ENCODE measurements at places on chromosomes 11 and 22.

DNA sequence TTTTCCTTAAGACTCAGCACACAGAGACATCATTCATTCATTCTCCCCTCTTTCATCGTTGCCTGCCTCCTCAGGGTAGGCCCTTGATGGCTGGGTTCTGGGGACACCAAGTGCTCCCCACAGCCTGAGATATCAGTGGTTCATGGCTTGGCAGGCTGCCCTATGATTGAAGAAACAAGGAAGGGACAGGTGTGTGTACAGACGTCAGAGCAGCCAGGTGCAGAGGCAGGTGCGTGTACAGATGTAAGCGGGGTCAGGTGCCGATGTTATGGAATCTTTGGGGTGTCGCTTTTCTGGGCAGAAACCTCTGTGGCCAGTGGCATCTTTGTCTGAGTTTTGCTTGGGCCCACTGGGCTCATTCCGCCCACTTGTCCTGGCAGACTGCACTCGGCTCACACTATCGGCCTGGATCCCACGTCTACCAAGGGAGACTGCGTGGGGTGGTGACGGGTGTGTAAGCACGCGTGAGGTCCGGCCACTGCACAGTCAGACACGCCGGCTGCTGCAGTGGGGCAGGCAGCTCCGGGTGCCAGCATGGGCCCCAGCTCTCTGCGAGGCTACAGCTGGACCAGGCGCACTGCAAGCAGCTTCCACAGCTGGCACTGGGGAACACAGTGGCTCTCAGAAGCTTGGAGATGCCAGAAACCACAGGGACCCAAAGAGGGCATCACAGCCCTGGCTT is 20.9 kb upstream of the KIAA0930 start:
- DNase-seq, result no peak

GRCh38 chr11:116309446-116309845 is 463.3 kb downstream of the BUD13 start:
- DNase-seq, result no peak

DNA sequence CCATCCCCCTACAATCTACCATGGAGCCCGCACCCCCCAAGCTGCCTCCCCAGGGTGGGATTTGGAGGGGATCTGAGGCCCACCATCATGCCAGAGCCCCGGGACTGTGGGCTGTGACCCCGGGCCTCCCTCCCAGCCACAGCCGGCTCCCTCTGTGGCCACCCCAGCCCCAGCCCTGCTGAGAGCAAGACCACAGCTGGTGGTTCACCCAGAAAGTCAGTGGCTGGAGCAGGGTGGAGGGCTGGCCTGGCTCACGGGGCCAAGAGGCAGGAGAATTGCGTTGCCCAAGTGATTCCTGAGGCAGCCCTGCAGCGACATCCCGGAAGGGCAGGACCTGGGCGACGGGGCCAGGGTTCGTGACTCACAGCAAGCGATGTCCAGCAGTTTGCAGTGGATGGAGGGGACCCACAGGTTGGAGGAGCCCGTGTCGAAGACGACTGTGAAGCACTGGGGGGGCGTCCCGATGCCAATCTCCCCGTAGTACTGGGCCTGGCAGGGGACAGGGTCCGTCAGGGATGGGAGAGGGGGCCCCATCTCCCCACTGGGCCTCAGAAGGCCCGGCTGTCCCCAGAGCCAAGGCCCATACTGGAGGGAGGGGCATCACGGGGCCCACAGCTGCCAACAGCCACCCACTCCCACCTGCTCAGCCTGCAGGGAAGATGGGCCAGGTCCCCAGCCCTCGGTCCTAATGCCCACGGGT is 4.4 kb downstream of the CTSD start:
- DNase-seq, result no peak

GRCh38 chr11:45102361-45102809 is 44.1 kb upstream of the PRDM11 start:
- no peak for DNase-seq

DNA sequence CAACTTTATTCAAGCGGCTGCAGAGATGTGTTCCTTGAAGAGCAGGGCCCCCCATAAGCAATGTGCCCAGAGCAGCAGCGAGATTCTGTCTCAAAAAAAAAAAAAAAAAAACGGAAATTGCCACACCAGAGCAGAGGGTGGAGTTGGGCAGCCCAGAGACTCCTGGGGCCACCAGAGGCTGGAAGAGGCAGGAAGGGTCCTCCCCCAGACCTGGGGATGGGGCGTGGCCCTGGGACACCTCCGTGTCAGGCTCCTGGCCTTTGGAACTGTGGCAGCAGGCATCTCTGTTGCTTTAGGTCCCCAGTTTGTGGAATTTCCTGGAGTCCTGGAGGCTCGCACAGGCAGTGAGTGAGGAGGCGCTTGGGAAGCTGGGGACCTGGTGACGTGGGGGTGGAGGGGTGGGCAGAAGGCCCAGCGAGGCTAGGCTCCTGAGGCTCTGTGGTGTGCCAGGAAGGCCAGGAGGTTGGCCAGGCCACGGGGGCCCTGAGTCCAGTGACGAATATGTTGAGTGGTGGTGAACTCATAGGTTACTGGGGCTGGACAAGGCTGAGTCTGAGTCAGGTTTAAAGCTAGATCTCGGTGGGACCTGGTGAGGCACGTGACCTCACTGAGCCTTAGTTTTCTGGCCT is 735.6 kb downstream of the BRD1 start:
- no peak for DNase-seq

GRCh38 chr22:17951315-17951714 is 73.0 kb downstream of the MICAL3 start:
- DNase-seq, result no peak

- no peak for DNase-seq
These were observed 1464.8 kb downstream of the BRD1 start for GRCh38 chr22:48362721-48363404.

DNA sequence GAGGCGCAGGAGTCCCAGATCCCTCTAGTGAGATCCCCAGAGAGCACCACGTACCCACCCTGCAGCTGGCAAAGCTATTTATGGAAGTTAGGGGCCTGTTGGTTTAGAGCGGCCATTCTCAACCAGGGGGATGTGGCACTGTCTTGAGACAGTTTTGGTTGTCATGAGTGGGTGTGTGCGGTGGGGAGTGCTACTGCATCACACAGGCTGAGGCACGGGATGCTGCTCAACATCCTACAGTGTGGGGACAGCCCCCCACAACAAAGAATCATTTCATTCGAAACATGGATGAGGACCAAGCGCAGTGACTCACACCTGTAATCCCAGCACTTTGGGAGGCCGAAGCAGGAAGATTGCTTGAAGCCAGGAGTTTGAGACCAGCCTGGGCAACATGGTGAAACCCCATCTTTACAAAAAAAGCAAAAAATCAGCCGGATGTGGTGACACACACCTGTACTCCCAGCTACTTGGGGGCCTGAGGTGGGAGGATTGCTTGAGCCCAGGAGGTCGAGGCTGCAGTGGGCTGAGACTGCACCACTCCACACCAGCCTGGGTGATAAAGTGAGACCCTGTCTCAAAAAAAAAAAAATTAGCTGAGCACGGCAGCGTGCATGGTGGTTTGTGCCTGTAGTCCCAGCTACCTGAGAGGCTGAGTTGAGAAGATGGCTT is 28.2 kb downstream of the GGT5 start:
- no peak for DNase-seq

DNA sequence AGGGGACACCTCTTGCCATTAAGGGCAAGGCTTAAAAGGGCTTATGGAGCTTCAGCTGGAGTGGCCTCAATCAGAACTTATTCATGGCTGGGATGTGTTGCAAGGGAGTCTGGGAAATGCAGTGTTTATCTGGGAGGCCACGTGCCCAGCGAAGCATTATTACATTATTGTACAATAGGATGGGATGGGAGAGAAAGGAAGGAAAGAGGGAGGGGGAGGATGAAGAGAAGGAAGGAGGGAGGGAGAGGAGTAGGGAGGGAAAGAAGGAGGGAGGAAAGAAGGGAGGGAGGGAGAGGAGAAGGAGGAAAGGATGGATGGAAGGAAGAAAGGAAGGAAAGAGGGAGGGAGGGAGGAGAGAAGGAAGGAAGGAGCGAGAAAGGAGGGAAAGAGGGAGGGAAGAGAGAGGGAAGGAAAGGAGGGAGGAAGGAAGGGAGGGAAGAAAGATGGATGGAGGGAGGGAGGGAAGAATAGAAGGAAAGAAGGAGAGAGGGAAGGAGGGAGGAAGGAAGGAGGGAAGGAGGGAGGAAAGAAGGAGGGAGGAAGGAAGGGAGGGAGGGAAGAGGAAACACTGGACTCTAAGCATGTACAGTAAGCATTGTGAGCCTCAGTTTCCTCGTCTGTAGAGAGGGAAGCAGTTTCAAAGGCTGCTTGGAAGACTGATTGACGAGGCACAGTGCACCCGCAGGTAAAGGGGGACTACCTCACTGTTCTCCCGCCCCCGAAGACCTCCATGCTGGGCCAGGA is 62.2 kb downstream of the MYEOV start:
- DNase-seq, result no peak

Measured in NCI-H2081 (cell line).